ENCODE measurements at places on chromosomes 1 and 21.

- DNase-seq = no peak
Observed at GRCh38 chr1:229238231-229238630, 32.7 kb upstream of the RAB4A start.

- DNase-seq = no peak
Observed at GRCh38 chr1:84089867-84090266, 54.2 kb upstream of the PRKACB start.

DNA sequence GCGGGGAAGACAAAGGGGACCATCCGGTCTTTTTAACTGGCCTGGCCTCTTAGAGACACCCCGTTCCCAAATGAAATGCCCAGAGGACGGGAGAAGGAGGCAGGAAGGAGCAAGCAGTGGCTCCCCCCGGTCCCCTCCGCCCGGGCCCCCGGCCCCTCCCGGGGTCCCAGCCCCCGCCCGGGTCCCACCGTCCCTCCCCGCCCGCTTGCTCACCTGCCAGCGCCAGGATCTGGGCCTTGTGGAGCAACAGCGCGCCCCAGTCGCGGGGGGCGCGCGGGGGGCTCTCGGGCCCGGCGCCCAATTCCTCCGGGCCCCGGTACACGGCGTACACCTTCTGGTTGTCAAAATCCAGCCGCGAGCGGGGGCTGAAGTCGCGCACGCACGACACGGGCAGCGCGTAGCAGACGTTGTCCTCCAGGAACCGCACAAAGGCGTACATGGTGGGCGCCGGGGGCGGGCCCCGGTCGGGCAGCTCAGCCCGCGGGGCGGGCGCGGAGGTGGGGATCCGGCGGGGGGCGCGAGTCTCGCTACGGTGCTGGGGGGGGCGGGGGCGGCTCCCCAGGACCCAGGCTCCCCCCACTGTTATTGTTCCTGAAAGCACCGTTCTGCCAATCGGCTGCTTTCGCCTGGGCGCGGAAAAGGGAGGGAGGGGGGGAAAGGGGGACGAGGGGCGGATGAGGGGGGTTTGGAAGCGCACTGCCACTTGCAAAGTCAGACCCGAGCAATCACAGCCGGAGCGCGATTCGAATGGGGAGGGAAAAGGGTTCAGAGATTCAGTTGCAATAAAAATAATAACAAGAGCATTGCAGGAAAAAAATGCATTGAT lies at the start of gene BEND5:
Gene BEND5 (minus strand): TSS at position 499 of the 826 bp plus-strand sequence. CDS start 60 bp downstream, at position 439.
- peak; percentile 81 for DNase-seq

- DNase-seq = peak; percentile 14
Observed at GRCh38 chr1:26471498-26472319, 531 bp upstream of the HMGN2 start.

- DNase-seq = no peak
Observed at GRCh38 chr1:178496410-178497135, at the start of gene CLEC20A. Gene CLEC20A (minus strand): TSS chr1:178496964. CDS start chr1:178496939, 25 bp downstream.

- no peak for DNase-seq
Observed at GRCh38 chr21:26060335-26061115, 110.0 kb downstream of the APP start.

DNA sequence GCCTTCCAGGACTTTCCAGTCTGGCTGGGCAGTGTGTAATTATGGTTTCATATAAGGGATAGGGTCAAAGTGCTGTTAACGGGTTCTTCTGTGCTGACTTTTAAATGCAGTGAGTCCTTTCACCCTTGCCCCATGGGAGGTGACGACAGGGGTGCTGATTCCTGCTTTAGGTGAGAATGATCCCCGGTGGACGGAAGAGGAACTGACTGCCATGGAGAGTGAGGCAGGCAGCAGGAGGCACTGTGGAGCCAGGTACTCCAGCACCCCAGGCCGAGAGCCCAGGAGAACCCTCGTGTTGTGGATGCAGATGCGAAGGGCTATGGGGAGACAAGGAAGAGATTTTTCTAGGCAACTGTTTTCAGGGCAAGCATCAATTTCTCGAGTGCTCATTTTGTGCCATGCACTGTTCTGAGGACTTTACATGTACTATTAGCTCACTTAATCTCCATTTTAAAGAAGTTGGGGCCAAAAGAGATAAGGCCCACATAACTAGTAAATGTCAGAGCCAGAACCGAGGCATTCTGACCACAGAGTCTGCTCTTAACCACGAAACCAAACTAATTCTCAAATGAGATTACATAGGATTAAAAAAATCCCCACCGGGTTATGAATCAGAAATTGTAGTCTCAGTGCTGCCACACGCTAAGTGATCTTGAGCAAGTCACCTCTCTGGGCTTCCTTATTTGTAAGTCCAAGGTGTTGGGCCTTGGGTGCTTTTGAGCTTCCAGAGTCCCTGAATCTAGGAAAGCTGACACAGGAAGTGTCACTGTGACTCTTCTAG lies 28.2 kb downstream of the STPG1 start:
- no peak for DNase-seq

DNA sequence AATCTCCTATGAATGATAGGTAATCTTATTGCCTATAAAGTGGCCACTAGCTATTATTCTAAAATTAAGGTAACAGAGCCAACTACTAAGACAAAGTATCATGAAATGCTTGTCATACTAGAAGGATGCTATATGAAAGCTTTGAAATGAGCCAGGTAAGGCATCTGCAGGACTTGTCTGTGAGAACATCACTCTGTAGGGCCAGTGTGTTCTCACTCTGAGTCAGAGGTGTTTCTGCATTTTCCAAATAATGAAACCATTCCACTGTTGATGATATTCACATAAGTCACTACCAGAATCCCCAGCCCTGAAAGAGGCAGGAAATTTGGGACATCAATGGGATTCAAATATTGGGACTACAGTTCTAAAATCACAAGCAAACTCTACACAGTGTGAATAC lies 25.8 kb upstream of the GBP5 start:
- DNase-seq = no peak

DNA sequence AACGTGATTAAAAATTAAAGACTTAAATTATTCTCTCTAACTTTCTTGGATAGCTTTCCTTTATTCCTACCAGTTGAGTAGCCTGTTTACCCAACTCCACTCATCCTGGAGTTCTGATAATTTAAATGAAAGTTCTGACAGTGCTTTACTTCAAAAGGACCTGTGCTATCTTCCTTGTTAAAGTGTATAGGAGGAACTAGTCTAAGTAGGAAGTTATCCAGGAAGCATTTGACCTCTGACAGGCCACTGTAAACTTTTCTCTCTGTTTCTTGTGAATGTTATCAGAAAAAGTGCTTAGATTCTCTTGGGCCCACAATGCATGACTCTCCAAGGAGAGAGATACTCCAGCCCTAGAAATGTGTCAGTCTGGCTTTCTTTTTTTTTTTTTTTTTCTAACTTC lies 9.2 kb downstream of the UAP1 start:
- no peak for DNase-seq

DNA sequence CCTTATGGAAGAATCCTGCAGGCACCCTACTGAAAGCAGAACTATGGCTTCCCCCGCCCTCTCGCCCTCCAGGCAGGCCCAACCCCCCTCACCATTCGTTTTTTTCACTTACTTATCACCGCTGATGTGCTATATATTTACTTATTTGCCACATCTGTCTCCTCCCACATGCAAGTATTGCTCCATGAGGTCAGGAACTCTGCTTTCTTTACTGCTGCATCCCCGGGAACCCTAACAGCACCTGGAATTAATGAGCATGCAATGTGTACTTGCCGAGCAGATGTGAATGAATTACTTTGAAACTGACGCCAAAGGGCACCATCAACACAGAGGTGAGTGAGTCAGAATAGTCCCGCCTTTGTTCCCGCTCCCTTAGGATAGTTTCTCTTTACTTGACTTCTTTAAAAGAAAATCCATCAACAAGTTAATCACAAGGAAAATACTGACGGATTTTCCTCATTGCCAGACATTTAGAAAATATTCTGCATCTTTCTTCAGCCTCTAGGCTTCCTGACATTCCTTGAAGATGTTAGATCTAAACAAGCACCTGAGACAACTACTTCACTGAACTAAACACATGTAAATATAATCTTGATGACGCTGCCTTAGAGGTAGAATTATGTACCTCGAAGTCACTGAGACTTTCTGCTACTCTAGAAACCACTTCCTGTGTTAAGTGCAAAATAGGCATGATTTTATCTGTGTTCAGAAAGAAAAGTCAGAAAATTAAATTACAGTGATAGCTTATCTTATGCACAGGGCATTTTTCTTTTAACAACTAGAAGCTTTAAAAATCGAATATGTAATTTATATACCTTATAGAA lies 17.5 kb upstream of the RAB4A start:
- no peak for DNase-seq

GRCh38 chr1:113392541-113393128 lies 2.3 kb downstream of the MAGI3 start:
- no peak for DNase-seq

GRCh38 chr1:225879521-225880221 lies 2.5 kb downstream of the TMEM63A start:
- no peak for DNase-seq

- no peak for DNase-seq
Observed at GRCh38 chr1:31485166-31485565, 72.2 kb downstream of the SERINC2 start.

GRCh38 chr21:14740692-14741091 lies 194.6 kb upstream of the SAMSN1 start:
- no peak for DNase-seq

DNA sequence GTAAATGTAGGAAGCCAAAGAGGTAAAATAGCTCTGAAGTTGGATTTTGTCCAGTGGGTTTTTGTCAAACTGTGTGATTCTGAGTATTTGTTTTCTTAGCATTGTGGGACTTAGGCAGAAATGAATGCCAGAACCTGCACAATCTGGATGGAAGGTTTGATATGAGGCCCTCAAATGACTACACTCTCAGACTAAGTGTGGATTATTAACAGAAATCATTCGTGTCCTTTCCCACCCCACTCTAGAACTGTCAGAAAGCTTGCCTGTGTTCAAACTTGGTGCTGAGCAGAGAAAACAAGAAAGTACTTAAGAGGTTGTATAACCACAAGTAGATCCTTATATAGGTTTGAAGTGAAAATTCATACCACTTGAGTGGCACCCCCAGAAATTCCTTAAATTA lies 88.5 kb downstream of the WDR3 start:
- no peak for DNase-seq

DNA sequence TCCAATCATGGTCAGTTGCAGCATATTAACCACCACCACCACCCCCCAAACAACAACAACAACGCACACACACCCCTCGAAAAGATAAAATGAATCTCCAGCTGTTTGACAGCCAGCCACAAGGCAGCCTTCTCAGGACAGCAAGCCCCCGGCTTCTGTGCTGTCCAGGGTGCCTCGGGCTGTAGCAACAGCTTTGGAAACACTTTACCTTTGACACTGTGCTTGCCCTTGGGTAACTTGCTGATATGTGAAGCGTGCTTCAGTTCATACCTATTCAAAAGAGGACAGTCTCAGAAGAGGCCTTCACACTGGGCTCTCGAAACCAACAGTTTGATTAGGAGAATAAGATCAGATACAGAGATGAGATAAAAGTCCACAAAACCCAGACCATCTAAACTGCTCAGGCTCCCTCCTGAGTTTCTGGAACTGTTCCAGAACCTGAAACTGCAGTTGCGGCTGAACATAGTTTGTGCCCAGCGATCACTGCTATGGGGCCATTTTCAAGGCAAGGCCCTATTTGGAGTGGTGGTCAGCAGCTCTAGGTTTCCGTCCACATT lies 44.9 kb downstream of the PARP1 start:
- no peak for DNase-seq

DNA sequence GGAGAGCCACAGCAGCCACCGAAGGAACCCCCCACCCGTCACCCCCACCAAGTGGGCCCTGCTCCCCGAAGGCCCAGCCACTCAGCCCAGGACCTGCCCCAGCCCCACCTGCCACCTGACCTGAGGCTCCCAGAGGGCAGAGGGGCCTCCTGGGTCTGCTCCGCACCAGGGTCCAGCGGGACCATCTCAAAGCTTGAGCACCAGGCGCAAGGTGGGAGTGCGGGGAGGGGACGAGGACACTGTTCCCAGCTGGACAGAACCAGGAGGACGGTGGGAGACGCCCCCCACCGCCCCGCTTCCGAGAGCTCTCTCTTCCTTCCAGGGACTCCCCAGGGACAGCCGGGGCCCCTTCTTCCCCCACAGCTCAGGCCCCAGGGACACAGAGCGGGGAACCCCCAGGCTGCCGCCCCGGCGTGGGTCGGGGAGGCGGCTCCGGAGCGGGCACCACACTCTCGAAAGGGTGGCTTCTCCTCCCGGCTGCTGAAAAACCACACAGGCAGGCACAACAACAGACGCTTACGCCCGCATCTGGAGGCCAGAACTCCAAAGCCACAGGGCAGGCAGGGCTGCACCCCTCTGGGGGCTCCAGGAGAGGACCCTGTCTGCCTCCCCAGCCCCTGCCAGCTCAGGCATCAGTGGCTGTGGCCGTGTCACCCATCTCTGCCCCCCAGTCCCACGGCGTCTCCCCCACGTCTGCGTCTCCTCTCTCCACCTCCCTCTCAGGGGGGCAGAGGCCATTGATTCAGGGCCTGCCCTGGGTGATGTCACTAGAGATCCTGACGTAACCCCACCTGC lies 1.9 kb upstream of the TTLL10 start:
- peak; percentile 60 for DNase-seq

DNA sequence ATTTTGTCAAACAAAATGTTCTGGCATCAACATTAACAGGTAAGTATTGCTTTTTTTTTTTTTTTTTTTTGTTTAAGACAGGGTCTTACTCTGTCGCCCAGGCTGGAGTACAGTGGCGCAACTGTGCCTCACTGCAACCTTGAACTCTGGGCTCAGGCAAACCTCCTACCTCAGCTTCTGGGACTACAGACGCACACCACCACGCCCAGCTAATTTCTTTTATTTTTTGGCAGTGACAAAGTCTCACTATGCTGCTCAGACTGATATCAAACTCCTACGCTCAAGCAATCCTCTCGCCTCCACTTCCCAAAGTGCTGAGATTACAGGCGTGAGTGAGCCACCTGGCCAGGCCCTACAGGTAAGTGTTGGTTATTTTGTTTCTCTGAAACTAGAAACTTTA lies 2.4 kb downstream of the TUT4 start:
- no peak for DNase-seq

DNA sequence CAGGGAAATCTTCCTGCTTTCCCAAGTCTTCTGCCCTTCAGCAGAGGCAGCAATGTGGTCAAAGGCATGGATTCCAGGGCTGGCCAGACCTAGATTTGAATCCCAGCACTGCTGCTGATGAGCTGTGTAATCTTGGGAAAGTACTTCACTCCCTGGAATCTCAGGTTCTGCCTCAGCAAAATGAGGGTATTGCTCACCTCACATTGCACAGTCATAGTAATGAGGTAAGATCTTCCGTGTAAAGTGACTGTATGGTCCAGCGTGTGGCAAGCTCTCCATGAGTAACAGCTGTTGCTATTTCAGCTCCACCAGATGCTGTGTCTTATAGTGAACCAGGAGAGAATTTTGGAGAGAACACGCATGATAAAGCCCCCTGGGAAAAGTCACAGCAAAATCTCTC lies 56.1 kb upstream of the F3 start:
- no peak for DNase-seq

DNA sequence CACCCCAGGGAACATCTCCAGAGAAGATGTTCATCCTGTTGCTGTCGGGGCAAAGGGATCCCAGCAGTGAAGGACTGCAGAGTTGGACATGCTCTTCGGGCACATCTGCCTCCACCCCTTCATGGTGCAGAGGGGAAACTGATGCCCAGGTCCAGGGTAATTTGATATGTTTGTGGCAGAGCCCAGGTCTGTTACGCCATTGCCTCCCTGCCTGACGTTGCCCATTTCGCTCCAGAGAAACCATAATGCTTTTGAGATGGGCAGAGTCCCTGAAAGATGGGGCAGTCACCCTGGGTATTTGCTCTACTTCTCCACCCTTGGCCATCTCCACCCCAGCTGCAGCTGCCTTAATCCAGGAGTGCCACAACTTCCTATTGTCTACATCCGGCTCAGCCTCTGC lies 290.4 kb upstream of the POU3F1 start:
- DNase-seq = no peak

- no peak for DNase-seq
Observed at GRCh38 chr1:10528066-10529014, 53.6 kb downstream of the PEX14 start.

- DNase-seq = no peak
Observed at GRCh38 chr1:38060498-38060897, 13.9 kb upstream of the POU3F1 start.

All from CD8-positive, alpha-beta T cell (primary cell).